Hematopoietic multipotent progenitor cell treated with erythropoietin and hydrocortisone succinate and interleukin-3 and kit ligand, for 17 days (in vitro differentiated cells): ENCODE measurements at places on chromosomes 2 and 18.

- no peak for DNase-seq
Measured at GRCh38 chr2:639703-640102, 37.5 kb downstream of the TMEM18 start.

DNA sequence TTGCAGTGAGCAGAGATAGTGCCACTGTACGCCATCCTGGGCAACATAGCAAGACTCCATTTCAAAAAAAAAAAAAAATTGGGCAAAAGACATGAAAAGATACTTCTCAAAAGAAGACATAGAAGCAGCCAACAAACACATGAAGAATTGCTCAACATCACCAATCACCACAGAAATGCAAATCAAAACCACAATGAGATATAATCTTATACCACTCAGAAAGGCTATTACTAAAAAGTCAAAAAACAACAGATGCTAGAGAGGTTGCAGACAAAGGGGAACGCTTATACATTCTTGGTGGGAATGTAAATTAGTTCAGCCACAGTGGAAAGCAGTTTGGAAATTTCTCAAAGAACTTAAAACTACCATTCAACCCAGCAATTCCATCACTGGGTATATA lies 43.1 kb upstream of the CHAC2 start:
- no peak for DNase-seq

- DNase-seq = no peak
Measured at GRCh38 chr2:117170897-117171296, 643.6 kb upstream of the DDX18 start.

- no peak for DNase-seq
Measured at GRCh38 chr2:216114382-216114713, 5.2 kb downstream of the XRCC5 start.

GRCh38 chr2:113069676-113070605 lies 2.2 kb downstream of the IL1F10 start:
- no peak for DNase-seq

- no peak for DNase-seq
Measured at GRCh38 chr2:133495226-133495625, 73.0 kb downstream of the NCKAP5 start.

DNA sequence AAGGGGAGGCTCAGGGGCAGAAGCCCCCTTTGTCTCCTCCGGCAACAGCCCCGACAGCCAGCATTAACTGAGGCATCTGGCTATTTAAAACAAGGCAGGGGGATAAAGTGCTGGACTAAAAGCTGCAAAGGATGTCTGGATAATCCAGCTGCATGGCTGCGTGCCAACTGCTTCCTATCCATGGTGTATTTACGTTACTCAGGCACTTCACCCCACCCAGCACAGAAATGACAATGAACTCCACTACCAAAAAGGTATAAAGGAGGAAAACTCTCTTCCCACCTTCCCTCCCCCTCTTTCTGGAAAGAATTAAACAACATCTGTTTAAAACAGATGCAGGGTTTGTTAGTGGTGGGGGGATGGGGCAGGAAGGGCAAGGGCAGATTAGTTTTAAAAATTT lies 82.5 kb downstream of the SPRED2 start:
- no peak for DNase-seq

DNA sequence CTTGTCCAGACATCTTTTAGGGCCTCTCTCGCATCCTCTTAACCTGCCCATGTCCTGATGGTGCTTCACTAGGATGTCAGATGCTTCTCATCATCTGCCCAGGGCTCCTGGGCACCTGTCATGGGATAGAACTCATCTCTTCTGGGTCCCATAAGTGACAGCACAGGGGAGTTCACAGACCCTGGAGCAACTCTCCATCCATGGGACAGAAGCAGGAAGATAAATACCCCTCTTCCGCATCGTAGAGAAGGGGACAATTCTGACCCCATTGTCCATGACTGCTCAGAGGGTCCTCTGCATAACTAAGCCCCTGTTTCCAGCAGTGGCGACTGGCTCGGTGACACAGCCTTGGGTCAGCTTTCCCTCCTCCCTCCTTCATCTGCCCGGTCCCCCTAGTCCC lies 82.3 kb downstream of the TWIST2 start:
- DNase-seq = no peak

DNA sequence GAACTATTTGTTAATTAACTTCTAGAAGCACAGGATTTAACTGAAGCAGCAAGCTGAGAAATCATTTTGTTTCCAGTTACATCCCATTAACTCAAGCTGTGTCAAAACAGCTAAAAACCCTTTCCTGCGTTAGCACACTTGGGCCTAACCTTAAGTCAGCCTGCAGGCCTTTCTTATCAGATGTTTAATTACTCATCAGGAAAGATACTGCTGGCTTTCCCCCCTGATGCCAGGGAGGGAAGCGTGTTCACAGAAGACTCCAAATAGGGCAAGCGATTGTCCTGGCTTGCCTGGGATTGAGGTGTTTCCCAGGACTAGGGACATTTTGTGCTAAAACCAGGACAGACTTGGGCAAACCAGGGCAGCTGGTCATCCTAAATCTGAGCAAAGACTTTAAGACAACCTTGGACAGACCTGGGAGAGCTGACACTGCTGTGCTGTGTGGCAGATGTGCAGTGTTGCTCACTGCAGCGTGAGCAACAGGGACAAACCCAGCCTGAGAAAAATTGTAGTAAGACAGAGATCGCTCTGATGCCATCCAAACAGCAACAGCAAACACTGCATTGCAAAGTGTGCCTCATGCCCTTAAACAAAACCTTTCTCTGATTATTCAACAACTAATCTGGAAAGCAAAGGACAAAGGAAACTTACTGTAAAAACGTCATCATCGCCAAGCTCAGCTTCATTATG lies 100.9 kb downstream of the SPRED2 start:
- DNase-seq = no peak

GRCh38 chr2:238644095-238645081 lies 203.5 kb upstream of the TWIST2 start:
- no peak for DNase-seq

- no peak for DNase-seq
Measured at GRCh38 chr2:146235158-146235557, 1609.7 kb upstream of the ACVR2A start.

- DNase-seq = no peak
Measured at GRCh38 chr2:158817588-158817987, 22.5 kb downstream of the DAPL1 start.

DNA sequence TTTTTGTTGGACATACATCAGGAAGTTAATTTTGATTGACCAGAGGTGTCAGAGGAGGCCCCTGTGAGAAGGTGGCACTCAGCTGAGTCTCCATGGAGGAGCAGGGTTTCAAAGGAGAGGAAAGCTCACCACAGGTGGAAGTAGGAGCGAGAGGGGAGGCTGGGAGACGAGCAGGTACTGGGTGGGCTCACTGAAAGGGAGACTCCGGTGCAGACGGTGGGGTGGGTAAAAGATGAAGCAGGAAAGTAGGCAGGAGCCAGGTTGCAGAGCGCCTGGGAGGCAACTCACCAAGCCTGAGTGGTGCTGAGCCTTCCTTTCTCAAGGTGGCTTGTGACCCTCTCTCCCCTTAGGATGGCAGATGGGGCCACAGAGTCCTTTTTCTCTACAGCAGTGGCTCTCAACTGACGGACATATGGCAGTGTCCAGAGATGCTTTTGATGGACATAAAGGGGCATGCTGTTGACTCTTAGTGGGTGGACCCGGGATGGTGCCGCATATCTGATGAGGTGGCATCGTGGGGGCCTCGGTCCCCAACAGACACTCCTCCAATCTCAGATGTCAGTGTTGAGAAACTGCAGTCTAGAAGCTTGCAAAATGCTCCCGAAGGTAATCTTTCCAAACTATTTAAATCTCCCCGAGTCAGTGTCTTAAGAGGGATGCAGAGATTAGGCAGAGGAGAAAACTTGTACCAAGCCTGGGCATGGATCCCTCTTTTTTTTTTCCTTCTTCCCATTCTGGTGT lies 64.0 kb downstream of the LPIN1 start:
- no peak for DNase-seq

- no peak for DNase-seq
Measured at GRCh38 chr2:123840016-123840415, 185.1 kb upstream of the CNTNAP5 start.

GRCh38 chr2:220053919-220054318 lies 426.5 kb downstream of the SLC4A3 start:
- DNase-seq = no peak

DNA sequence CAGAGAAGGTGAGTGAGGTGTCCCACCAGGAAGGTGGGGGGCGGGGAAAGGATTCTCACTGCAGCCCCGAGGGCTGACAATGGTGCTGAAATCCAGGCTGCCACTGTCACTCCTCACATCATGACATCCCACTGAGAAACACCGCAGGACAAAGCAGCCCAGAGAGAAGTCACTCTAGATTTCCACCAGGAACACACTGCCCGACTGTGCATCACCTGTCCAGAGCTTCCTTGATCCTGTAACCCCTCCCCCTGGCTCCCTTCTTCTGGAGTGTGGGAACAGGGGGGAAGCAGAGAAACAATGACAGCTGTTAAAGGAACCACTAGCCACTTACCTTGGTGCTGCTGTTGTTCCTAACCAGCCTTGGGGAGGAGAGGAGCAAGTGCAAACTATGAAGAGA lies 69.9 kb downstream of the MRO start:
- no peak for DNase-seq

- no peak for DNase-seq
Measured at GRCh38 chr2:205270689-205271088, 411.6 kb upstream of the NRP2 start.

- no peak for DNase-seq
Measured at GRCh38 chr2:142234741-142235140, 103.9 kb upstream of the LRP1B start.

GRCh38 chr2:29229640-29230039 lies 114.4 kb downstream of the CLIP4 start:
- no peak for DNase-seq

- no peak for DNase-seq
Measured at GRCh38 chr2:96534701-96535181, 1.8 kb upstream of the ARID5A start.

GRCh38 chr18:76656925-76657827 lies 162.1 kb upstream of the ZNF516 start:
- no peak for DNase-seq

GRCh38 chr2:217868911-217869334 lies 133.9 kb downstream of the TNS1 start:
- no peak for DNase-seq

GRCh38 chr2:215567504-215567903 lies 131.6 kb upstream of the FN1 start:
- DNase-seq = no peak

DNA sequence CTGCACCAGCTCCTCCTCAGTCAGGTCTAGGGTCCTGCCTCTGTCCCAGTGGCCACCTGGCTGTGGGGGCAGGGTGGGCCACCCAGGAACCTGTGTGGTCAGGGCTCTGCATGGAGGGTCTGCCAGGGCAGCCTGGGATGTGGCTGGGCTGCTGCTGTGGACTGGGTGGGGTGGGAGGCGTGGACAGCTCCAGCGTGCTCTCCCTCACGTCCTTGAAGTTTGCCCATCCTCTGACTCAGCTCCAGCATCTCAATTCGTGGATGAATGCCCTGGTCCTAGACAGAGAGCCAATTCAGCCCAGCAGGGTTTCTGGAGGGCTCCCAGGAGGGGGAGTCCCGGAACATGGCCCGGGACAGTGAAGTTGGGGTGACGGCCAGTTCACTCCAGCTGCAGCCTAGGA lies 64.3 kb upstream of the EPAS1 start:
- DNase-seq = no peak

GRCh38 chr2:5074733-5075132 lies 617.5 kb upstream of the SOX11 start:
- DNase-seq = peak; percentile 16

DNA sequence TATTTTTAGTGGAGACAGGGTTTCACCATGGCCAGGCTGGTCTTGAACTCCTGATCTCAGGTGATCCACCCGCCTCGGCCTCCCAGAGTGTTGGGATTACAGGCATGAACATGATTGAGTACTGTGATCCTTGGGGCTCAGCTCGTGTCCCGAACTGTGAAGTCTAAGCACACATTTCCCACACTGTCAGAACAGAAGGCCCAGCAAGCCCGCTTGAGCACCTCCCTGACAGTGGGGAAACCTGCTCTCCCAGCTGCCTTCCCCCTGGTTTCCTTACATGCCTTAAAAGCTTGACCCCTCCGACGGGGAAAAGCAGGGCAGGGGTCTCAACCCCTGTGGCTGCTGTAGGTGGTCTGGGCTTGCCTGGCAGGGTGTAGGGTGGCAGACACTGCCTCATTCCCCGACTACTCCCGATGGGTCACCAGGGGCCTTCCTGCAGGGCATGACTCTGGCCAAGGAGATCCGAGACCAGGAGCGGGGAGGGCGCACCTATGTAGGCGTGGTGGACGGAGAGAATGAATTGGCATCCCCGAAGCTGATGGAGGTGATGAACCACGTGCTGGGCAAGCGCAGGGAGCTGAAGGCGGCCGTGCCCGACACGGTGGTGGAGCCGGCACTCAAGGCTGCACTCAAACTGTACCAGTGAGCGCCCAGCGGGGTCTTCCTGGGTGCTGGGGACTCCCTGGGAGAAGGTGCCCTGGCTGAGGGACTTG lies 10.1 kb downstream of the VIL1 start:
- no peak for DNase-seq

DNA sequence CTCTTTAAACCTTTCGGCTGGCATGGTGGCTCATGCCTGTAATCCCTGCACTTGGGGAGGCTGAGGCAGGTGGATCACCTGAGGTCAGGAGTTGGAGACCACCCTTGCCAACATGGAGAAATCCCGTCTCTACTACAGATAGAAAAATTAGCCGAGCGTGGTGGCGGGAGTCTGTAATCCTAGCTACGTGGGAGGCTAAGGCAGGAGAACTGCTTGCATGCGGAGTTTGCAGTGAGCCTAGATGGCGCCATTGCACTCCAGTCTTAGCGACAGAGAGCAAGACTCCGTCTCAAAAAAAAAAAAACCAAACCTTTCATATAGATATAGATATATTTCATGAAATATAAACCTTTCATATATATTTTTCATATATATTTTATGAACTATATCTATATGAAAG lies 864.7 kb downstream of the TRIB2 start:
- no peak for DNase-seq

DNA sequence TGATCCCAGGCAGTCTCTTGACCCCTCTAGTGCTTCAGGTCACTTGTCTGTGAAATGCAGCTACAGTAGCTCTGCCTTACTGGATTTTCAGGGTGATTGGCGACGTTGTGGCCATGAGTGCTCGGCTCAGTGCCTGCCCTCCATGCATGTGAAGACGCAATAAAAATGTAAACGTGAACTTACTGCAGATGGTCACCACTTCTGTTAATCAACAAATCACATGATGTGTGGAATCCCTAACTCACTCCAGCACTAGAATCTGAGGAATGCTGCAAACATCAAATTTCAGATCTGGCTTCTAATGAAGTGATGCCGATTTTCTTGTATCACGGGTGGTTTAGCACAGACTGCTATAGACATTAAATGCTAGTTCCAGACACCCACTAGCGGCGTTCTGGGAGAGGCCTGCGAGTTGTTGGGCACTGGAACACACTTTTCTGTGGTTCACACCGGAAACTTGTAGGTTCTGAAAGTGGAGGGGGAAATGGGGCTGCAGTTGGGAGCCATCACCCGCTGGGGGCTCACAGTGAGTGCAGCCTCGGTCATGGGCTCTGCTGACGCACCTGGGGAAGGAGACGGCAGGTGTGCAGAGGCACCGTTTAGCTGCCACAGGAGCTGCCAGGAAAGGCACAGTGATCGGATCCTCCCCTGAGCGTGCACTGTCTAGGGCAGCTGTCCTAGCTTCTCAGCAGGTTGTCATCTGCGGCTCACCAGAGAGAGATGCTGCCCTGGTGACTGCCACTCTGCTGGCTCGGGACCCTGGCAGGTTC lies 6.5 kb downstream of the CNDP1 start:
- DNase-seq = no peak

- no peak for DNase-seq
Measured at GRCh38 chr2:95034221-95034620, 8.7 kb downstream of the MAL start.

- no peak for DNase-seq
Measured at GRCh38 chr2:63651356-63651755, 62.6 kb downstream of the MDH1 start.

- DNase-seq = no peak
Measured at GRCh38 chr2:132577686-132578085, 92.3 kb downstream of the LYPD1 start.
